Hypothalamus (tissue), 51 donors: ENCODE measurements at places on chromosomes 6 and 20.
A peak's percentile ranks its signal among the peaks of the same experiment; 100 is the strongest.

- DNase-seq = no peak
These were observed 25.9 kb upstream of the EPB41L1 start for GRCh38 chr20:36128463-36129159.

- no peak for DNase-seq
These were observed 58.0 kb downstream of the IRAK1BP1 start for GRCh38 chr6:78925317-78925716.

DNA sequence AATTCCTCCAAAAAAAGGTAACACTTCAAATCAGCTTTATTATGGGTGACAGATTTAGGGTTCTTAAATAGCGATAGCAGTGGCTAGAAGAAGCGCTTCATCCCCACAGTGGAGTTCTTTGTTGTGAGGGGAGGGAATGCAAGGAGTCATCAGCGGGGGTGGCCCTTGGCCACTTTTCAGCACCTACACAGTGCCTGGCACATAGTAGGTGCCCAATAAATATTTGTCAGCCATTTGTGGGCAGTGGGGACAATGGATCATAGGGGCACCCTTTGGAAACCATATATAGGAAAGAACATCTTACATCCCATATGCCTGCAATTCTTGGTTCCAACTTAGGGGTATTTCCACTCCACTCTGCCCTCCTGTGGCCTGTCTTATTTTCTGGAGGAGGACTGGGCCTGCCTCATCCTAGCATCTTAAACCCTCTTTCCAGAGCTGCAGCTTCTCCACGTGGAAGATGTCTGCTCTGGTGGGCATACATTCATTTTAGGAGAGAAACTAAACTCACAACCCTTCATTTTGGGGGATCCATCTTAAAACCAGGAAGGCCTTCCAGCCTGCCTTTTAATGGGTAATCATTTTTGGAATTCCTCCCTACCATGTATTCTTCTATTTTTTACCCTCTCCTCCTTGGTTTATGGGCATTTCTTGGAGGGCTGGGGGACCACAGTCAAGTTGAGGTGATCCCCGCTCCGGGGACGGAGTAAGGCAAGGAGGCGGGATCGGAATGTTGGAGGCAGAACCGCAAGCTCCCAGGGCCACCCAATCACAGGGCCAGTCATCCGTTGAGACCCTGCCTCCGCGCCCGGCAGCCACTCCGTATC lies 2.6 kb upstream of the GPSM3 start:
- DNase-seq = peak; percentile 28

DNA sequence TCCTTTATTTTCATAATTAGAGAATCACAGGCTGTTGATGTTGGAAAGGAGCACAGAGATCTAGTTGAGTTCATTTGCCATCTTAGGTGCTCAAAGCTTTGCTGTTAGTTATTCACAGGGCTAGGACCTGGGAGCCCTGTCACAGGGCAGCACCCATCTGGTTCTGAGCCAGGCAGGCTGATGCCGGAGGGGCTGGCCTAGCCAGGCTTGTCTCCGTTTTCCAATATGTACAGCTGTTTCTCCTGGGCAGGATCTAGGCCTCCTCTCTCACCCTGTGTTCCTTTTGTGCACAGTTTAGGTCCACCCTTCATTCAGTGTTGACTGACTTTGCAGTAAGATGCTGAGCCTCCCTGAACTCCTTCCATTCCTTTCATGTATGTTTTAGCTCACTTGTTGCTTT lies 33.4 kb downstream of the LRRC1 start:
- no peak for DNase-seq

DNA sequence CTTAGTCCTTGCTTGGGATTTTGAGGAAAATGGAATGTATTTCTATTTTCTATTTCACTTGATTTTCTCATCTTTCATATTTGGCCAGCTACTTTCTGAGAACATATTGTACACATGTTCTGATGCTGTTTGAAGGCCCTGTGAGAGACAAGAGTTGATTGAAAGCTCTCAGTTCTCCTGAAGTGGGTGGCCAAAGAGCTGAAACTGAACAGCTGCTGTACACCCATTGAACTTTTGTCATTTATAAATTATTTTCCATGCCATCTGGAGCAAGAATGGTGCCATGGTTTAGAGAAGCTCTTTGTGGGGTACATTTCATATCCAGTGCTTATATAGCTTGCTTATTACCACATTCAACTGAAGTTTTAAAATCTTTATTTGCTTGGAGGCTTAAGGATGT lies 298.3 kb downstream of the PRL start:
- DNase-seq = no peak

GRCh38 chr6:128358244-128358776 lies 162.1 kb downstream of the PTPRK start:
- no peak for DNase-seq

- DNase-seq = no peak
These were observed 40.4 kb upstream of the SGK1 start for GRCh38 chr6:134358320-134358719.

GRCh38 chr6:22024973-22025467 lies 271.8 kb downstream of the PRL start:
- no peak for DNase-seq
